ENCODE measurements at places on chromosomes 16 and 17.

DNA sequence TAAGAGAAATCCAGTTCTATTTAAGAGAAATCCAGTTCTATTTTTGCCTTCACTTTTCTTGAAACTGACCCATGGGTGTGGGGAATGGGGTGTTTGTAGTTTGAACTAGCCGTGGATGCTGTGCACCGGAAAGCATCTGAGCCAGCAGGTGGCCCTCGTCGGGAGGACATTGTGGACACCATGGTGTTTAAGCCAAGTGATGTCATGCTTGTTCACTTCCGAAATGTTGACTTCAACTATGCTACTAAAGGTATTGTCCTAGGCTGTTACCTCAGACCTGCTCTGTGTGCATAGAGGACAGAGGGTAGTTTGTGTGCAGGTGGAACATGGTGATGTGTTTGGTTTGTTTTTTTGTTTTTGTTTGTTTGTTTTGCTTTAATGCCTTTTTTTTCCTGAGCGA is 3.3 kb downstream of the ATXN2L start:
- no peak for DNase-seq

DNA sequence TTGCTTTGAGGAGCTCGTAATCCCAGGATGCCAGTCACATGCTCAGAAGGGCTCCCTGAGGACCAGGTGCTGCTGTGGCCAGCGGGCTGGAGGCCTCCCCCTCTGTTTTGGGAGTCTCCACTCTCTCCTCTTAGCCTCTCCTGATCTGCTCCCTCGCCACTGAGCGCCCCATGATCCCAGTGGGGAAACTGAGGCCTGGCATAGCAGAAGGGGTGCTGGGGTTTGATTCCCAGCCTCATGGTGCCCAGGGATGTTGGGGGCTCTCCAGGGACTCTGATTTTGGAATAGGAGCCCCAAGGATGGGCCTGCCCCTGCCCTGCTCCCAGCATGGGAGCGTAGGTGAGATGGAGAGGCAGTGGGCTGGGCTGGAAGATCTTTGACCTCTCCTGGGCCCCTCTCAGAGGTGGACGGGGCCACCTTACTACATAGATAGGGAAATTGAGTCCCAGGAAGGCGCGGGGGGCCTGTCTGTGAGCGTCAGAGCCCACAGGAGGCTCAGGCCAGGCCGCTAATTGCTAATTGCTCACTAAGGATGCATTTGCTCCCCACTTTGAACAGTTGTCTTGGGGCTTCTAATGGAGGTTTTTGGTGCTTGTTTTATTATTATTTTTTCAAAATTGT is 525 bp upstream of the ADCY7 start:
- no peak for DNase-seq

DNA sequence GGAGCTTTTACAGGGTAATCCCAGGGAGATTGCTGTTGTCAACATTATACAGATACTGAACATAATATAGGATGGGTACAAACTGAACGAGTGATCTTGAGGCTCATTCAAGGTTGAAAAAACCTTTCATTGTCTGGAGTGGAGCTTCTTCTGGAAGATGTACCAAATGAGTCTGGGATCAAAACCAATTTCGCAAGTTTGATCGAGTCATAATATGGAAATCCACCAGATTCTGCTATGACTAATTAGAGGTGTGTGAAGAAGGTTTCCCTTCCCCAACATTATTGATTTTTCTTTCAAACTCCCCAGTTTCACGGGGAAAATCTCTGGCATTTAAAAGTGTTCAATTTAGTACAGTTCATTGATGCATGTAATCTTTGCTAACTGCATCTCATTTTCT is 324.1 kb downstream of the ZFHX3 start:
- DNase-seq, result no peak

DNA sequence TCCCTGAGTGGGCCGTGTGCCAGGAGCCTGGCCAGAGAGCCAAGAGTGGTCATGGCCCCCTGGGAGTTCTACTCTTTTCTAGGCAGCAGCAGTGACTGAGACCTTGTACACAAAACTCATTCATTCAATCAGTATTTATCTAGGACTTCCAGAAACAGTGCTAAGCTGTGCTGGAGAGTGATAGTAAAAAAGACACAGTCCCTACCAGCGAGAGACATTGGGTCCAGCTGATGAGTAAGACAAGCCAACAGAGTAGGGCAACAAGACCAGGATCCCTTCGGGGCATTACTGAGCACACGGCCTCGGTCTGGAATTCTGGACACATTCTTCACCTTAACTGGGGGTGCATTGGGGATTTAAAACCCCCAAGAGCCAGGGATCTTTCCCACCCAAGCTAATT is 20.2 kb downstream of the CBX4 start:
- no peak for DNase-seq
